ENCODE measurements at places on chromosomes 1 and 21. TPM values are rescaled to one million over a fixed set of nuclear protein-coding genes. Genes with fewer than 3 reads are reported as not detected.

APCS gene
- not detected for total RNA-seq

FAM163A gene
- total RNA-seq, result 0.17 TPM

MARK1 gene
- total RNA-seq, result not detected

GJA4 gene
- not detected for total RNA-seq

MIB2 gene
- total RNA-seq, result 59.4 TPM

TNFAIP8L2 gene
- total RNA-seq, result 0.70 TPM

MATN1 gene
- total RNA-seq, result 2.5 TPM

CRP gene
- not detected for total RNA-seq
